ENCODE measurements at places on chromosomes 4 and X.

GRCh38 chr4:109472343-109472761 is 38.7 kb downstream of the SEC24B start:
- DNase-seq = no peak

GRCh38 chr4:18398661-18399060 is 377.1 kb upstream of the LCORL start:
- no peak for DNase-seq

GRCh38 chr4:151175233-151175632 is 75.8 kb downstream of the RPS3A start:
- DNase-seq = no peak

DNA sequence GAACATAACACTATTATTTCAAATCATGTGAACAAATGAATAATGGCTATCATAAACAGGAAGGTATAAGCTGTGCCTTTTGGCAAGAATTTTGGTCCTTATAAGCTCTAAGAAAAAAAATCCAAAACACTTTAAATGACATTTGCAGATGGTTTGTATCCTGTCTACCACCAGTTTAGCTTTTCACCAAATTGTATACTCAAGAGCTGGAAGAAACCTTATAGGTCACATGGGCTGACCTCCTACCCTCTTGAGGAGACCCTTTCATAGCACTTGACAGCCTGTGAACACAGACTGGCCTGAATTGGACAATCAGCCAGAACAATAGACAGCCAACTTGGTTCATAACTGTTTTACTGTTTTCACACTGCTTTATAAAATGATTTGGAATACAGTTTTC is 24.3 kb downstream of the USP26 start:
- DNase-seq = no peak

DNA sequence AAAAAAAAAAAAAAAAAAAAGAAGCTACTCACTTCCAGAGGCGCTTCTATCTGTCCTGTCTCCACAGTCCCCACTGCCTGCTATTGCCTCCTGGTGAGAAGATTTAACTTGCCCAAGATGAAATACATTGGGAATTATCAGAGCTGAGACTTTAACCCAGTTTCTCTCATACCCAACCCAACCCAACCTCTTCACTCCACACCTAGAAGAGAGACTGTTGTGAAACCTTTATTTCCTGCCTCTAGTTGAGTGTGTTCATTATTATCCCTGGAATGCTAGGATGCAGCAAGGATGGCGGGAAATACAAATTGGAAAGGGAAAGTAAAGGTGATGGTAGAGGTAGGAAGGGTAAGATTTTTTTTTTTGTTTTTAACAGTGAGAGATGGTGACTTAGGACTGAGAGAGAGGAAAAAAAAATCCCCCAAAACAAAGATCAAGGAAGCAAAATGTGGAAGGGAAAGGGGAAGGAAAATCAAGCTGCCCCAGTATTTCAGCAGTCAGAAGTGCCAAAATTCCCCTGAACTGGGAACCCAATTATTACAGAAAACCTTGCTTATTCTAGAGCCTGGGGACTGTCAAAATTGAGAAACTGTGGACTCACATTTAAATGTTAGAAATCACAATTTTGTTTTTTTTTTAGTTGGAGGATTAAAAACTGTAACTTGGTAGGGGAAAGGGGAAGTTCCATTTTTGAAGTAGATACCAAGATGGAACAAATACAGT is 253.0 kb downstream of the PTTG2 start:
- DNase-seq = no peak

DNA sequence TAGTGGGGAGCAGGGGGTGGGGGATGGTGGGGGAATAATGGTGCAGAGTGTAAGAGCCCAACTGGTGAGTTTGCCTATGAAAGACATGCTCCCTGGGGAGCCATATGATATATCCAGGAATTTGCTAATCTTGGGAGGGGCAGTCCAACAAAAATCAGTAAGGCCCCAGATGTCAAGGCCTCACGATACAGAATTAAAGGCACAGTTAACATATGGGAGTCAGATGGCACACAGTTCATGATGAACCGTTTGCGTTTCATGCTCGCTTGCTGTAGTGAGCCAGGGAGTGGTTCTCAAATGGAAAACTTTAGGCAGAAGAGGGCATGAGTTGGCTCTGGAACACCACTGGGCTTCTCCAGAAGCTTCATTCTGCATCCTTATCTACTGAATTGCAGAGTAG is 33.9 kb upstream of the VCX2 start:
- DNase-seq = no peak

DNA sequence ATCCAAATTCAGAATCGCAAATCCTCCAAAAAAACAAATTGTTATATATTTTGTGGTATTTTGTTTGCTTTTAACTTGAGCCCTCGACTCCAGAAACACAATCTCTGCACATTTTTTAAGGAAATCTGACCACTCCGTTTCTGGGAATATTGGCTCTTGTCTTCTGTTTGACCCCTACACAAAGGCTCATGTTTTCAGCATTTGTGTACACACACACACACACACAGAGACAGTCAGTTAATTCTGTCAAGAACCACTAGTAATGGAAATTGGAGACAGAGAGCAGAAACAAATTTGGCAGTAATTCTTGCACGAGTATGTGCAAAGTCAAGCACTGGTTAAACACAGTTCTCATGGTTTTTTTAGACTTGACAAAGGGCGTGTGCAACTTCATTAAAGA is 115.4 kb downstream of the AFAP1 start:
- no peak for DNase-seq

DNA sequence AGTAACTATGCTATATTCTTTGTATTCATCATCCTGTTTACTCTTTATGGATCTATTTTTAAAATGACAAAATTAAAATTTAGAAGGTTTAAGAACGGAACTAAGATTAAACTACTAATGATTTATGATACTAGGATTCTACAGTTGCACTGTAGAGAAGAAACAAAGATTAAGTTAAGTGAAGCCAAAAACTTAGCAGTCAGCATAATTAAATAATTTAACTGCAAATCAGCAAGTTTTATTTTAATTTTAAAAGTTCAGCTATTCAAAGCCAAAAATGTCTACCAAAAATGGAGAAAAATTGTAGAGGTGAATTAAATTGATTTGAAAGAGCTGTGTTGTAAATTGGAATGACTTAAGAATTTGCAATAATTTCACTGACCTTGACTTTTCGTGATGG is 30.8 kb downstream of the NDST4 start:
- no peak for DNase-seq

DNA sequence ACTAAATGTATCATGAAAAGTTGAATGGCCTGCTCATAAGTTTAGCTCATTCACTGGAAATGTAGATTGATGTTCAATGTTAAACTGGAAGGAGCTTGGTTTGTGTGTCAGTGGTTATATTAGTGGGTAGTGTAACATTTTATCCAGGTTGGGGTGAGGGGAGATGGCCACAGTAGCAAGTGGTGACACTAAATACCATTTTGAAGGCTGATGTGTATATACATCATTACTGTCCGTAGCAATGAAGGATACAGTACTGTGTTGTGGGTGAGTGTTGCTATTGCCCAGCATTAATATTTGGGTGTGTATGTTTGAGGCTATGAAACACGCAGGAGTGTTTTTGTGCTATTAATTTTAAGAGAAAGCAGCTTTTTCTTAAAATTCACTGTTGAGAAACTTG is 6.3 kb downstream of the HMGB3 start:
- DNase-seq = no peak

DNA sequence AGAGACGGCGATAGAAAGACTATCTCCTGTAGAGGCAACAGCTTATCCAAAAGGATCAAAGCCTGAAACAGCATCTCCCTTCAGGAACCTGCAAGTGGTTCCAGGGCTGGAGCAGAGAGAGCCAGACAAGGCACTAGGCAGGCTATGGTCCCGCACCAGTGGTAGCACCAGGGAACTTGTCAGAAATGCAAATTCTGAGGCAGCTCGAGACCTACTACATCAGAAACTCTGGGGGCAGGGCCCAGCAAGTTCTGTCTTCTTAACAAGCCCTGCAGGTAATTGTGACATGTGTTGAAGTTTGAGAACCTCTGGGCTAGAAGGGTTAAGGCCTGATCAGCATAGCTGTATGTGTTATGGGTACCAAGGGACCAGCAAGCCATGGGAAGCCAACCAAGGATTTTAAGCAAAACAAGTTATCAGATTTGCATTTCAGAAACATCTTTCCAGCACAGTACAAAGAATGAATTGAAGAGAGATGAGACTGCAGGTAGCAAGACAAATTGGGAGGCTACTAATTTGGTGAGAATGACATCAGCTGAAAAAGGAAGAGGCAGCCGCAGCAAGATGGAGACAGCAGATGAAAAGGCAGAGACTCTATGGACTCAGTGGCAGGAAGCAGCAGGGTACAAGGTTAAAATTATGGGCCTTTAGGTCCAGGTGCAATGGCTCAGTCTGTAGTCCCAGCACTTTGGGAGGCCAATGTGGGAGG is 139.7 kb downstream of the TSPAN5 start:
- no peak for DNase-seq

DNA sequence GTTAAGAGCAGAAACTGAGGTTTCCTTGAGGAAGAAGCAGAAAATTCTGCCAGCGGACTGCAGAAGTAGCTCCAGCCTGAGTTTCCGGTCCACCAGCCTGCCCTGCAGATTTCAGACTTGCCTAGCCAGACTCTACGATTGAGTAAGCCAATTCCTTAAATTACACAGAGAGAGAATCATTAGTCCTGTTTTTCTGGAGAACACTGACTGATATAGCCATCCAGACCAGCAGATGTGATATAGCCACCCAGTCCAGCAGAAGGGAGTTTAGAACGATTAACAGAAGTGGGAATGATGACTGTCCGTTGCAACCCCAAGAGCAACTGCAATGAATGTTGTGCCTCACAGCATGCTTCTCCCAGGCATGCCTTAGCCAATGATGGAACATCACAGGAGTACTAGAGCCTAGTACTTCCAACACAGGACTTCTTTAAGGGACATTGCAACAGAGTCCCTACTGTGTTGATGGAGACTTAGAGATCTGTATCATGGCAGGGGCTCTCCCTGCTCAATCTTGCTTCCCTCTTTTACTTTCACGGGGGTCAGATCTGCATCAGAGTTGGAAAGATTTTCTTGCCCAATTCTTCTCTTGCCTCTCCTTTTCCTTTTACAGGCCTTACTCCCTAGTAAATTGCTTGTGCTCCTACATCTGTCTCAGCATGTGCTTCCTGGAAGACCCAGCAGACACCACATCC is 264.6 kb upstream of the CLNK start:
- no peak for DNase-seq

- DNase-seq = no peak
Observed at GRCh38 chr4:4541040-4541631, 712 bp downstream of the STX18 start.

- DNase-seq = no peak
Observed at GRCh38 chr4:11532138-11532537, 103.4 kb upstream of the HS3ST1 start.

- DNase-seq = no peak
Observed at GRCh38 chrX:24124244-24124799, 25.2 kb upstream of the ZFX start.

- no peak for DNase-seq
Observed at GRCh38 chrX:115584696-115585095, 23.7 kb downstream of the PLS3 start.

- DNase-seq = peak; percentile 13
Observed at GRCh38 chr4:47075919-47076318, 44.6 kb downstream of the GABRB1 start.

GRCh38 chr4:24488399-24489164 is 95.8 kb downstream of the DHX15 start:
- no peak for DNase-seq

DNA sequence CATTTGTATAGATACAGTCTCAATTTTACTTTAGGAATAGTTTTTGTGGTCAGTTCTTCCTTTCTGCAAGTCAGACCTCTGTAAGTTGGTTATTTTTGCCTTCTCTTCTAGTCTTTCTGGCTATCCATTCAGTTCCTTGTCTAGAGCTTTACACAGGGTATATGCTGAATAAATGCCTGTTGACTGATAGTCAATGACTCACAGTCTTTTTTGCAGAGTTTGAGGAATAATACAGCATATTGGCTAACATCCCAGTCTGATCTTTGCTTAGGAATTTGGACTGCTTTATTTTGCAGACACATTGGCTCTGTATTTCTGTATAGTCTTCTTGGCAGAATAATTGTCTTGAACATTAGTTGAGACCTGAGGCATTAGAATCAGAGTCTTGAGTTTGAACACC is 132.4 kb downstream of the MAGEC1 start:
- DNase-seq = no peak

- no peak for DNase-seq
Observed at GRCh38 chr4:146846882-146847281, 98.8 kb downstream of the TTC29 start.

GRCh38 chr4:155765149-155765548 is 6.3 kb downstream of the GUCY1B1 start:
- DNase-seq = no peak

GRCh38 chrX:20442597-20442996 is 175.9 kb upstream of the RPS6KA3 start:
- DNase-seq = peak; percentile 74

DNA sequence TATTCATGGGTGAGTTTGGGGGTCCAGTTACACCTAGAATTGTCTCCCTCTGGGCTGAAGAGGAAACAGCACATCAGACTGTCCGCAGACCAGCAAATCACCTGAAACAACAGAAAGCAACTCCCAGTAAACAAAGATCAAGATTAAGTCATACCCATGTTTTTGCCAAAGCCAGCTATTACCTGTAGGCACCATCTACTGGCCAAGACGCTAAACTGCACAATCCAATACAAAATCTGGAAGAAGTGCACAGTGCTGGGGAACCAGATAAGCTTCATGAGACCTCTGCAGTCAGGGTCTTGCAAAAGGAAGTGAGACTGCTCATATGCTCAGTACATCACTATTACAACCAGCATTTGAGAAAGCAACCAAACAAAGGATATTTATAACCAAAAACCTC is 157.5 kb upstream of the ITM2A start:
- no peak for DNase-seq

GRCh38 chrX:98380556-98380955 is 1496.8 kb downstream of the RPA4 start:
- DNase-seq = no peak

GRCh38 chr4:189785257-189785656 is 155.4 kb upstream of the FRG1 start:
- DNase-seq = peak; percentile 34

DNA sequence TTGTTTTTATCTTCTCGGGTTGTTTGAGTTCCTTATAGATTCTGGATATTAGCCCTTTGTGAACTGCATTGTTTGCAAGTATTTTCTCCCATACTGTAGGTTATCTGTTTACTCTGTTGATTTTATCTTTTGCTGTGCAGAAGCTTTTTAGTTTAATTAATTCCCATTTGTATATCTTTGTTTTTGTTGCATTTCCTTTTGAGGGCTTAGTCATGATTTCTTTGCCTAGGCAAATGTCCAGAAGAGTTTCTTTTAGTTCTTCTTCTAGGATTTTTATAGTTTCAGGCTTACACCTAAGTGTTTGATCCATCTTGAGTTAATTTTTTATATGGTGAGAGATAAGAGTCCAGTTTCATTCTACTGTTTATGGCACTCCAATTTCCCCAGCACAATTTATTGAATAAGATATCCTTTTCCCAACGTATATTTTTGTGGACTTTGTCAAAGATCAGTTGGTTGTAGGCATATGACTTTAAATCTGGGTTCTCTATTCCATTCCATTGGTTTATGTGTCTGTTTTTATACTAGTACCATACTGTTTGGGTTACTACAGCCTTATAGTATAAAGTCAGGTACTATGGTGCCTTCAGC is 54.3 kb downstream of the EGF start:
- DNase-seq = no peak

GRCh38 chr4:4384837-4385236 is 2.1 kb upstream of the NSG1 start:
- DNase-seq = no peak

GRCh38 chr4:92060333-92060732 is 243.4 kb upstream of the GRID2 start:
- no peak for DNase-seq

GRCh38 chr4:83328521-83329187 is 6.0 kb downstream of the HPSE start:
- no peak for DNase-seq
